GM10248 (cell line): ENCODE measurements at places on chromosomes 12 and 14.
A peak's percentile ranks its signal among the peaks of the same experiment; 100 is the strongest.

DNA sequence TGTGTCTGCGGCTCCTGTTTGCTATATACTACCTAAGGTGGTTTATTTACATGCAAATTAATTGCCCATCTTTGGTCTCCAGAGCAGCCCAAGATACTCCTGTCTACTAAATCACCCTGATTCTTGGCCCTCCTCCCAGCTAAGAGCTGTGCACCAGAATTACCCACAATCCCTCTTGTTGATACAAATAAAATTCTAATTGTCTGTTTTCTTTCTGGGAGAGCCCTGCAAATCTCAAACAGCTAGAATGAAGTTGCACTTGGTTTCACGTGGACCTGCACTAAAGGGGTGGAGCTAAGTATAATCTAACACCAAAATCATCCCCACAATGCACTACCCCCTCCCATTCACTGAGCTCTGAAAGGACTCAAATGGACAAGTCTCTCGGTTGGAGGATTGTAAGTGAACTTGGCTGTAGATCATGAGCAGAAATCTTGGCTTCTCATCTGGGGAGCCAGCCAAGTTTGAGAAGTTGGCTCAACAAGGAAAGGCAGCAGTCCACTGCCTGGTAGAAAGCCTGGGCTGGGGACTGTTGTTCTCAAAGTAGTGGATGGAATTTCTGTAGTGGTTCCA, 6.6 kb downstream of the MAX start:
- DNase-seq, result no peak

DNA sequence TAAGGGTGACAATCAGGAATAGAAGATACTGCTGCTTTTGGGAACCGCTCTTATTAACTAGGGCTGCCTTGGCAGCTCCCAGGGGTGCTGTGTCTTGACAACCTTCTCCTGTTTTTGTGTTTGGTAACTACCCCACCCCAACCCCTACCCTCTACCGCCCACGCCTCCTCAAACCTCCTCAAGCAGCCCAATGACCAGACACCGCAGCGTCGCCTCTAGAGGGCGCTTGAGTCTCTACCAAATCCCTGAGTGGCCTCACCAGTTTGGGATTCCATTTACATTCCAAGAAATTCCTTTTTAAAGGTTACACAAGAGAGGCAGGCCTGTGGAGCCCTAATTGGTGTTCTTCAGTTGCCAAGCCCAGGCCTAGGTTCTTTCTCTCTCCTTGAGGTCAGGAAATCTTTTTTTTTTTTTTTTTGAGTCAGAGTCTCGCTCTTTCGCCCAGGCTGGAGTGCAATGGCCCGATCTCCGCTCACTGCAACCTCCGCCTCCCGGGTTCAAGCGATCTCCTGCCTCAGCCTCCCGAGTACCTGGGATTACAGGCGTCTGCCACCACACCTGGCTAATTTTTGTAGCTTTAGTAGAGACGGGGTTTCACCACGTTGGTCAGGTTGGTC, 72.4 kb upstream of the USP44 start:
- DNase-seq, result peak; percentile 64

GRCh38 chr12:29041621-29042020, 107.5 kb upstream of the FAR2 start:
- no peak for DNase-seq

- DNase-seq, result peak; percentile 46
Observed at GRCh38 chr12:1204581-1205121, 213.6 kb downstream of the ERC1 start.

DNA sequence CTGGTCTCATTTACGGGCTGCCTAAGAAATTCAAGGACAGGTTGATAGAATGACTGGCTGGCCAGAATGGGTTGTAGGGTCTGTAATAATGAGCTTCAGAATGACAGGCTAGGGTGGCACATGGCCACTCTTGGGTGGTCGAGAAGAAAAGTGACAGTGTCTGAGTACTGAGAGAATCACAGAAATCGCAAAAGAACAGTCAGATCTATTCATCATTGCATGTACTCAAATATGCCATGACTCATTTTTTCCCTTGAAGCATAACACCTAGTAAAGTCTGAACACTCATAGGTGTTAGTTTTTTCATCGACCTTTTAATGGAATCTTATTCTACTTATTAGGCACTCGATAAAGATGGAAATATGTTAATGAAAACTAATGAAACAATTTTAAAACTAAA, 37.8 kb upstream of the SEL1L start:
- DNase-seq, result no peak

DNA sequence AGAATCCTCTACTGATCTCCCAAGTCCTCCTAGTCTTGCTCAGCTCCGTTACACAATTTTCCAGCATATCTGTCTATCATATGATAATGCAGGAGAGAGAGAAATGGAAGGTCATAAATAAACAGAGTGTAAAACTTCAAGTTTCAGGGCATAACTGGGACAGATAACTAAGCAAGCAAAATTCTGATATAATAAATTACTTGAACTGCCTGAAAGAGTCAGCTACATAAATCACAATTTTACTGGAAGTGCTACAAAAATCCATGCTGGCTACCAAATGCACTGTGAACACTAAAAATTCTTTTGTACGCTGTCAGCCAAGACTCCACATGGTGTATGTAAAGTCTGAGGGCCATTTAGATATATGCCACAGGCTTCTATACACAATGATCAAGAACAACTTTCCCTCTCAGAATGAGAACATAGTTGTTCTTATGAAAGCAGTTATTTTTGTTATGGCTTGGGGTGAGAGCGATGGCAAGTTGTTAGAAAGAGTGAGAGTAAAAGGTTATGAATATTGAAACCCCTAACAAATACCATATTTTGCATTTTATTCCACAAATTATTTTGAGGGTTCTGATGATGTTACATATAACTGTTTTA, 41.1 kb downstream of the GRIP1 start:
- DNase-seq, result no peak

DNA sequence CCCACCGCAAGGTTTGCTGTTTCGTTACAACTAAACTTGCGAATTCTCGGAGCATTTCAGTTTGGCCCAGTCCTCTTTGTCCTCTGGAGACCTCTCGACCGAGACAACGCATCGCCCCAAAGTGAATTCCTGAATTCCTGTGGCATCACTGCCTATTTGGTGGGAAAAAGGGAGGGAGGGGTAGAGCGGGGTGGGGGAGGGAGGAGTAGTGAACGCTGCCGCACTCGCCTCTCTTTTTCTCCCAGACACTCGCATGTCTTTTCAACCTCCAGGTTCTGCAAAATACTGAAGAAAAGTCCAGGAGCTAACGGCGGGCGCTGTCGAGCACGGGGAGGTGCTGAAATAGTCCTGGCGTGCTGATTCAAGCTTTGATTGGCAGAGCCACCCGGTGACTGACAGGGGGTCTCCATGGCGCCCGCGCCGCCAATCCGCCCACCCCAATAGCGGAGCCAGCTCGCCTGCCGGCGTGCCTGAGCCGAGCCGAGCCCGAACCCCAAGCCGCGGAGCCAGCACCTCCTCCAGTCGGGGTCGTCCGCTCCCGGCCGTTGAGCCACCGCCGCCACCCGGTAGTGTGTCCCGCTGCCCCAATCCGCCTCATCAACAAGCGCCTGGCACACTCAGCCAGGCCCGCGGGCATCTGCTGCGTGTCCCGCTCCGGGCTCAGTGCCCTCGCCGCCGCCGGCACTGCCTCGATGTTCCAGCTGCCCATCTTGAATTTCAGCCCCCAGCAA, at the start of gene SIX6:
TSS of gene SIX6 (plus strand) at position 440 of the 731 bp plus-strand sequence. CDS start at position 693, 253 bp downstream.
- peak; percentile 16 for DNase-seq

GRCh38 chr12:68958322-68958721, 25.4 kb upstream of the CPM start:
- peak; percentile 65 for DNase-seq

- DNase-seq, result no peak
Observed at GRCh38 chr14:74065746-74066575, 18.3 kb downstream of the ALDH6A1 start.

DNA sequence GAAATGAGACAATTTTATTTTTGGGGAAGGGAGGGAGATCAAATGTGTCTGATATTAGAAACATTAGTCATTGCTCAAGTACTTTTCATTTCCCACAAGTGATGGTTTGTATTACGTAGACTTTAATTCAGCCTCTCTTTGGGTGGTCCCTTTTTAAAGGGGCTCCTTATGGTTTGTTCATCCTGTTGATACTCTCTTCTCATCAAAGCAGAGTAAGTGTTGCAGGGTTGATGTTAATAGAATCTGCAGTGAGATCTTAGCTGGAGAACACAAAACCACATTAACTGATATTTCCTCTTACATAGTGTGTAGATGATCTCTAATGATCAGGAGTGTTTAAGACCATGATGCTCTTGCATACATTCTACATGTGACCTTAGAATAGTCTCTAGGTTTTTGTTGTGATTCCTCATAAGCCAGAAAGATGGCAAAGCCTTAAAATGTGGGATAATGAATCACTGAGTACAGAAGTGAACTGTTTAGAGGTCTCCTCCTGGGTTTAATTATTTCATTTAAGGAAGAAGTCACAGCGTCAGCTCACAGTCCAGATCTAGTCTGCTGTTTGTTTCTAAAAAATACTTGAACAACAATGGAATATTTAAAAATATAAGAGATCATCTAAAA, 87.4 kb upstream of the PTPRR start:
- DNase-seq, result no peak

DNA sequence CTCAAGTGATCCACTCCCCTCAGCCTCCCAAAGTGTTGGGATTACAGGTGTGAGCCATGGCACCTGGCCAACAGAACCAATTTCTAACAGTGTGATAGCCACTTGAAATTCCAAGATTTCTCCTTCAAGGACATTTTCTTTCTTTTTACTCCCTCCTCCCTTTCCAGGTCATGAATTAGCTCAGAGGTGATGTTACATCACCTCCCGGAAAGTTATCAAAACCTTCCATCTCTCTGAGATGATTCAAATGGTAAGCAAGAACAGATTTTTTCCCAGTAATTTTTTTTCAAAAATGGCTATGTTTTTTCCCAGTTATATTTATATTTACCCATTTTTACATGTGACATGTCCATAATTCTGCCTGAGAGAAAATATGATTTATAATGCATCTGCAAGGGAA, 15.6 kb upstream of the SMAGP start:
- no peak for DNase-seq

GRCh38 chr14:21200752-21201461, 45.0 kb upstream of the OR5AU1 start:
- no peak for DNase-seq

- peak; percentile 20 for DNase-seq
Observed at GRCh38 chr14:100906420-100906819, 2.9 kb upstream of the RTL1 start.

DNA sequence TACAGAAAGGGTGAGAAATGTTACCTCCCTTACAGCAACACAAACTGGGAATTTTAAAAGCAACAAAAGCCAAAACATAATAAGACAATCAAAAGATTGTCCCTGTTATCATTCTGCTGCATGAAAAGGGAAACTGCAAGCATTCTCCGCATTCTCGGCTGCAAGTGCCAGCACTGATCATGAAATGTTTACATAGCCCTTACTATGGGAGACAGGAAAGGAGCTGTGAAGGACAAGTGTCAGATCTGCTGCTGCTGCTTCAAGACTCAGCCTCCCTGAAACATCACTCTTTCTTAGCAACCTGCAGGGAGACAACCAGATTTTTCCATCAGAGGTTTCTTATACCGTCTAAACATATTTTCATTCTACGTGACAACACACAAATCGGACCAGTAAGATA, 20.1 kb downstream of the DENND5B start:
- no peak for DNase-seq

DNA sequence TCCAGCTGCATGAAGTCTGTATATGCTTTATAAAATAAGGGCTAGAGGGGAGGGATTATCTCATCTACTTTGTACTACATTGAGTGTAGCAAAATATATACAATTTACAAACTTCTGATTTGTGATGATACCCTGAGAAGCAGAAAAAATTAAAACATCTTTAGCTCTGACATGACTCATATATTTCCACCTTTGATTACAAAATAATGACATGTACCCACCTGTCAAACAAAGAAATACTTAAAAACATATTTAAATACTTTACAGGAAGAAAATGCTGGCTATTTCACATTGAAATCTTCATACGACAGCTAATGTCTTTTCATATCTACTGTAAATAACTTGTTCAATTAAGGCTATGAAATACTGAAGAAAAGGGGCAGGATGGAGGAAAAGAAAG, 3.3 kb downstream of the GPR135 start:
- DNase-seq, result no peak

GRCh38 chr12:121085506-121086353, 46.7 kb upstream of the OASL start:
- no peak for DNase-seq

DNA sequence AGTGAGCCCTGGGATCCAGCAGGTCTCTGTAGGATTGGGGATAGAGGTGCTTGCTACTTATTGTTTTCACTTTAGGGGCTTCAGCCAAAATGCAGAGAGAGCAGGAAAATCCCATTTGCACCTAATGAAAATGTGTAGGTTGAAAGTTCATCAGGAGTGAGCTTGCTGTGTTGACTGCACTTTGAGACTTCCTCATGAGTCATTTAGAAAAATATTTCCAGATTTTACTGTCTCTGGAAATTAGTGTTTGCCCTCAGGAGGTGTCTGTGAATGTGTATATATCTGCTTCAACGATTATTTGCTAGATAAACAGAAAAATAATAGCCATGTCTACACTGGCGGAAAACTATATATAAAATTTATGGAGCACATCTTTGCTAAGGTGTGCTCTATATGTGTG, 159.3 kb downstream of the CAND1 start:
- no peak for DNase-seq

GRCh38 chr14:100147181-100147631, 12.2 kb downstream of the DEGS2 start:
- peak; percentile 47 for DNase-seq

DNA sequence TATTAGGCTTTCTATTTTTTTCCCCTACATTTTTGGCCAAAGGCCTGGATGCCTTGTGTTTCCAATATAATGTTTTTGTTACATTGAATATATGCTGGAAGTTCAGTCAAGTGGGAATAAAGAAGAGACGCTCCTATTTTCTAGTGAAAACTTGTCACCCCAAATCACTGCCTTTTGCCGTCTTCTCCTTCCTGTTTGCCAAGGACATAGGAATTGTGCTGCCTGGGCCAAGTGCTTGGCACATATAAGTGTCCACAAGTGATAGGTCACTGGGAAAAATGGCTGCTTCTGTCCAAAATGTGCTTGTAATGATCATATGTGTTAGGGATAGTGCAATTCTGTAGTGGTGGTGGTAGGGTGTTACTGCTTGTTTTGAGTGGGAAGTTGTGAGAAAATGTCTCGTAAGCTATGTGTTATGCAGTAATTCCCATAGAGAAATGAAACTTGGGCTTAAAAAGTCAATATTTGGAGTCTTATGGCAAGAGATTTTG, 11.6 kb upstream of the KCNJ8 start:
- DNase-seq, result no peak

DNA sequence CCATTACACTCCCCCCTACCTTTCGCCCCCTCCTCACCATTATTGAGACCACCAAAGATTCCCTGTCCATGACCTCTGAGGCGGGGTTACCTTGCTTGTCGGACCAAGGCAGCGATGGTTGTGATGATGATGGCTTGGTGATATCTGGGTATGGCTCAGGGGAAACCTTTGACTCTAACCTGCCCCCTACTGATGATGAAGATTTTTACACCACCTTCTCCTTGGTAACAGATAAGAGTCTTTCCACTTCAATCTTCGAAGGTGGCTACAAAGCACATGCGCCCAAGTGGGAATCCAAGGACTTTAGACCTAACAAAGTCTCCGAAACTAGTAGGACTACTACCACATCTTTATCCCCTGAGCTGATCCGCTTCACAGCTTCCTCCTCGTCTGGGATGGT, 350.2 kb downstream of the DIO2 start:
- no peak for DNase-seq
